Effector memory CD4-positive, alpha-beta T cell (primary cell): ENCODE measurements at places on chromosomes 1 and 21.
A peak's percentile ranks its signal among the peaks of the same experiment; 100 is the strongest.

- peak overlapping the region; percentile 39 for H3K27ac ChIP-seq
- H3K27me3 ChIP-seq: no peaks in the 10 kb centered on the region
- H3K4me3 ChIP-seq: no peak overlapping the region
- H3K36me3 ChIP-seq: no peaks in the 10 kb centered on the region
- peaks cover 31% of the 10 kb centered on the region for H3K4me1 ChIP-seq
These were observed 122.2 kb downstream of the CCDC185 start for GRCh38 chr1:223515421-223515820.

- no peak overlapping the region for H3K27ac ChIP-seq
- H3K4me1 ChIP-seq: no peaks in the 10 kb centered on the region
- no peaks in the 10 kb centered on the region for H3K36me3 ChIP-seq
- H3K27me3 ChIP-seq: no peaks in the 10 kb centered on the region
- no peak for DNase-seq
These were observed 19.0 kb upstream of the JUN start for GRCh38 chr1:58802640-58803399.

DNA sequence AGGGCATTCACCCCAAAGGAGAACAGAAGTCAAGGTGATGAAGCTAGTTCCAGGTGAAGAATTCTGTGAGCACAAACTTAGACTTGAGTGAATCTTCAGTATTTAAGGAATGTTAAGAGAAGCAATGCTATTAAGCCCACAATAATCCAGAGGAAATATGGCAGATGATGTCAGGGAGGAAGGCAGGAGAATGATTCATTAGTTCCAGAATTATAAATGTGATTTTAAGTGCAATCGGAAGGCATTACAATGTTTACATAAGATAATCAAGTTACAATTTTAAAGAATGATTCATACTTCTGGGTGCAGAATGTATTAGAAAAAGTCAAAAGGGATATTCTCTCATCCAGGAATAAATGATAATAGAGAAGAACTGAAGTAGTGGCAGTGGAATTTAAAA, 545.2 kb upstream of the BRINP3 start:
- H3K27ac ChIP-seq: no peak overlapping the region
- H3K4me1 ChIP-seq: no peaks in the 10 kb centered on the region
- H3K36me3 ChIP-seq: no peaks in the 10 kb centered on the region
- H3K4me3 ChIP-seq: no peak overlapping the region
- H3K27me3 ChIP-seq: no peaks in the 10 kb centered on the region

DNA sequence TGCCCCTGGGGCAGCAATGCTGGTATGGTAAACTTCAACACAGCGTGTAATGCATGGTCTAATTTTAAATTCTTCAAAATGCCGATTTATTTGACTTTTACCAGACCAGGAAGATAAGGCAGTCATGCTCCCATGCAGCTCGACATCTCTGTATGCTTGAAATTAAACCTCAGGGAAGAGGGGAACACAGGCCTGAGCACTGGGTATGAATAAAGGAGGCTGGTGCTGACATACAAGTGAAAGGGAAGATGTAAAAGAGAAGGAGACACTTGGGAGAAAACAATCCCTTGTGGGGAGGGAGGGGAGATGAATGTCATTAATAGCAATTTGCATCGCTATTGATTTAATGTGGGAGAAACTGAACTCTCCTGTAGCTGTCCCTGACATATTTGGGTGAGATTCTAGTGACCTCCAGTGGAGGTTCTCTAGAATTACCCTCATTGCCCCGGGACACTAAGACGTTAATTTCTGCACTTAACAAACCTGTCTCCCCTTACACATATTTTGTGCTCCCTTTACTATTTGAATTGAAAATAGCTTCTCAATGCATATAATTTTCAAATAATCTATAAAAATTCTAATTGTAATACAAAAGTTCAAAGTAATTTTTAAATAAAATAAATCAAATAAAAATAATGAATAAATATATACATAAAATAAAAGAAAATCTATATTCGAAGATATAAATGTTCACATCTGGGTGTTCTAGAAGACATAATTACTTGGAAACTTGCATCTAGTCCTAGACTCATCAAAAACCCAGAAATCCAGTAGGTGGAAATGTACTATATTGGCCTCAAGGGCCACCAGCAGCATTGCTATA, 283.1 kb downstream of the LMX1A start:
- no peak overlapping the region for H3K4me3 ChIP-seq
- no peaks in the 10 kb centered on the region for H3K4me1 ChIP-seq
- no peaks in the 10 kb centered on the region for H3K36me3 ChIP-seq
- H3K27me3 ChIP-seq: no peaks in the 10 kb centered on the region
- no peak overlapping the region for H3K27ac ChIP-seq
- DNase-seq: no peak

DNA sequence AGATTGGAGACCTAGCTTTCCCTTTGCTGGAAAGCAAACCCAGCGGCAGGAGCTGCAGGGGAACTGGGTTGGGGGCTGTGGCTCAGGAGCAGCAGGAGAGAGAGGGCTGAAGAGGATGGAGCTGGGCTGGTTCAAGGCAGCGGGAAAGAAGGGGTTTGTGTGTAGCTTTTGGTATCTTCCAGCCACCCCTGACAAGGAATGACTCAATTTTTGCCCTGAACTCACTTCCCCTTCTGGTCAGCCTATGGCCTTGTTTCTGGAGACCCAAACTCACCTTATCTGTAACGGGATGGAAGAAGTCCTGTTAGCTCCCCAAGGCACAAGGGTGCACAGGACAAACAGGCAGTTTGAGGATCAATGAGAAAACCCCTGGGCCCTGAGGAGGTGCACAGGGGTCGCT, 13.1 kb downstream of the C1orf115 start:
- H3K27me3 ChIP-seq: no peaks in the 10 kb centered on the region
- no peaks in the 10 kb centered on the region for H3K36me3 ChIP-seq
- H3K27ac ChIP-seq: no peak overlapping the region
- no peak overlapping the region for H3K4me3 ChIP-seq
- H3K4me1 ChIP-seq: no peaks in the 10 kb centered on the region
- DNase-seq: no peak

DNA sequence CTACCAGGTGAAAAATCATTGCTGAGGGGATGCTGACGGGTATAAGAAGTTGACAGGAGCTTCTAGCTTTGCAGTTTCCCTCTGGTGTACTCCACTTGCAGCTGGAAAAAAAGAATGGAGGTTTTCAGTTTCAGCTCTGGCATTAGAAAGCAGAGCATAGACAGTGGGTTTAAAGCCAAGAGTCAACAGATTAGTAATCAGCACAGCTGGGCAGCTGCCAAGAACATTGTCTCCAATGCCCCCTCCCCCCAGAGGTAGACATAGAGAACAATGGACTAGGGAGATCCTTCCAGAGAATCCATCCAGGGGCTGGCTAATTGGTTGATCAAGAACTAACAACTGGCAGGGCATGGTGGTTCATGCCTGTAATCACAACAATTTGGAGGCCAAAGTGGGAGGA, 10.1 kb upstream of the ZBTB8B start:
- no peak overlapping the region for H3K27ac ChIP-seq
- H3K4me1 ChIP-seq: no peaks in the 10 kb centered on the region
- DNase-seq: no peak
- H3K36me3 ChIP-seq: no peaks in the 10 kb centered on the region

DNA sequence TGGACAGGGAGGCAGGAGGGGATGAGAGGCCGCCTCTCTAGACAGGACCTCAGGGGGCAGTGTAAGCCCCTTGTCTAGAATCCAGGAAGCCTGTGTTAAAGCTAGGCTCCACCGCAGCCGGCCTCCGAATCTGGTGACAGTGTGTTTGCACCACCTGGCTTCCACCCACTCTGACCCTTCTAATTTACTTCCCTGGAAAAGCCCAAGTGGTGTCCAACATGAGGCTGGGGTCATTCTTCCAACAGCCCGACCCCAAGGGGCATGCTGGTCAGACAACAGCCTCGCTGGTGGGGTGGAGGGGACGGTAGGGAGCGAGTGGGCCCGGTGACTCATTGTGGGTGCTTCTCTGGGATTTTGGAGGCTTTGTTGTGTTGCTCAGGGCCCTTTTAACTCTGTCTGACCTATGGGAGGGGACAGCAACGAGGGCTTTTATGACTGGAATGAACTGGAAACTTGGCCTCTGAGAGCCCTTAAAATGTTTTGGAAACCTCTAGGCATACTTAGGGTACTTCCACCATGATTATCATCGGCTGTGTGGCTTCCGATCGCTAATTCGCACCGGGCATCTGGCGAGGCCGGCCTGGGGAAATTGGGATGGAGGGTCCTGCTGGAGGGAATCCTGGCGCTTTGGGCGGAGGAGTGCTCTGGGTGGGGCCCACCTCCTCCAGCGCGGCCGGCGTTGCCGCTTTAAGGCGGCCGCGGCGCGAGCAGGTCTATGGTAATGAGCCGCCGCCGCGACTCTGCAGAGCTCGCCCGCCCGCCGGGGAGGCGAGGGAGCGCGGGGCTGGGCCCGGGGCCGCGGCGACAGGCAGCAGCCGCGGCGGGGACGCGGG, at the start of gene CELSR2:
TSS of gene CELSR2 (plus strand) at position 743 of the 833 bp plus-strand sequence. CDS start 541 bp downstream, outside the sequence.
- H3K4me3 ChIP-seq: peak within 1 kb of the TSS; percentile 28
- H3K36me3 ChIP-seq: no peaks in the 10 kb centered on the region
- no peak within 1 kb of the TSS for H3K27ac ChIP-seq
- no peaks in the 10 kb centered on the region for H3K27me3 ChIP-seq
- peaks cover 4% of the 10 kb centered on the region for H3K4me1 ChIP-seq
- peak; percentile 35 for DNase-seq

GRCh38 chr1:218139761-218140160, 145.3 kb upstream of the RRP15 start:
- DNase-seq: no peak
- no peaks in the 10 kb centered on the region for H3K27me3 ChIP-seq
- H3K36me3 ChIP-seq: no peaks in the 10 kb centered on the region
- H3K27ac ChIP-seq: no peak overlapping the region
- no peaks in the 10 kb centered on the region for H3K4me1 ChIP-seq
- no peak overlapping the region for H3K4me3 ChIP-seq

GRCh38 chr1:55860798-55861519, 645.8 kb upstream of the USP24 start:
- H3K4me3 ChIP-seq: no peak overlapping the region
- no peaks in the 10 kb centered on the region for H3K27me3 ChIP-seq
- DNase-seq: no peak

- H3K27me3 ChIP-seq: no peaks in the 10 kb centered on the region
- H3K27ac ChIP-seq: peak overlapping the region; percentile 97
- H3K4me1 ChIP-seq: peaks cover 79% of the 10 kb centered on the region
- no peak for DNase-seq
- peak overlapping the region; percentile 46 for H3K4me3 ChIP-seq
- H3K36me3 ChIP-seq: no peaks in the 10 kb centered on the region
These were observed 15.1 kb downstream of the ABCG1 start for GRCh38 chr21:42234041-42234440.

- H3K27ac ChIP-seq: no peak overlapping the region
- no peak for DNase-seq
- H3K27me3 ChIP-seq: no peaks in the 10 kb centered on the region
- no peak overlapping the region for H3K4me3 ChIP-seq
These were observed 118.2 kb downstream of the MAGI3 start for GRCh38 chr1:113508364-113509164.

DNA sequence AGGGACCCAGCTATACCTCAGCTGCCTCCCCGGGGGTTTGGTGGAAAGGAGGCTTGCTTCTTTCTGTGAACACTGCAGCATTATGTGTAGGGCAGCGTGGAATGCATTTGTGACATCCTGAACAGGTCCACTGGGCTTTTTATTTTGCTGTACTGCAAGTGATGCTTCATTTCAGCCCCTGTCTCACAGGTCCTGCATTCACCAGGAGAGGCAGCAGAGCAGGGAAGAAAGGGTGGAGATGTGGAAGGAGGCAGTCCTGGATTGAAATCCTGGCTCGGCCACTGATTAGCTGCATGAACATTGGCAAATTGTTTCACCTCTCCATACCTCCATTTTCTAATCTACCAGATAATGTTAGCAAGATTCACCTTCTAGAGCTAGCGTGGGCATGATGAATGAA, 77.9 kb upstream of the ZBTB18 start:
- H3K4me3 ChIP-seq: no peak overlapping the region
- no peak overlapping the region for H3K27ac ChIP-seq
- DNase-seq: no peak

- no peaks in the 10 kb centered on the region for H3K4me1 ChIP-seq
- H3K27me3 ChIP-seq: no peaks in the 10 kb centered on the region
- H3K4me3 ChIP-seq: no peak overlapping the region
- no peak overlapping the region for H3K27ac ChIP-seq
- no peak for DNase-seq
These were observed 56.8 kb upstream of the HNRNPU start for GRCh38 chr1:244920911-244921761.

DNA sequence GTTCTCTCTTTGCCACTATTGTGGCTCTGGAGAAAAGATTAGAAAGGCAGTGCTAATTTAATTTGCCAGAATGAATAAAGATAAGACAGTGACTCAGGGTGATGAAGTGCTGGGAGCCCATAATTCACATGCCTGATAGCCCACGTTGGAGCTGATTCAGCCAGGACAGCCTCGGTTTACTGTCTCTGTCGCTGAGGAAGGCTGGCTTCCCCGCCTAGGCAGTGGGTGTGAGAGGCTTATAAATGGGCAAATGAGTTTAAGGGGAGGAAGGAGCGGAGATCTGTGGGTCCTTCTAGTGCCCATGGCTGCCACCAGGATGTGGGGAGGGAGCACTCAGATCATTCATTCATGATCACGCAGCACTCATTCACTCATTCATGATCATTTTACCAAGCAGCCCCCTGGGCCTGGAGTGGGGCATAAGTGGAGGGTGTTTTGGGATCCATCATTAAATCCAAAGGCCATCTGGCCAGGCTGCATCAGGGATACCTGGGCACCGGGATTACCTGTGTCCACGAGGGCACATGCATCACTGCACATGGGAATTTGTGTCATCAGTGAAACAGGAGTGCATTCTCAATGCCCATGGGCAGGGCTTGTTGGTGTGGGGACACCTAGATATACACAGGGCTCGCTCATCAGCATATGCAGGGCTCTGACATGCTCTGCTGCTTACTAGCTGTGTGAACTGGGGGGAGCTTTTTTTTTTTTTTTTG, 315.4 kb downstream of the MATN1 start:
- DNase-seq: no peak
- no peak overlapping the region for H3K27ac ChIP-seq
- H3K4me1 ChIP-seq: no peaks in the 10 kb centered on the region
- no peaks in the 10 kb centered on the region for H3K27me3 ChIP-seq

- no peak for DNase-seq
- no peaks in the 10 kb centered on the region for H3K27me3 ChIP-seq
- no peaks in the 10 kb centered on the region for H3K4me1 ChIP-seq
- no peak overlapping the region for H3K27ac ChIP-seq
- peaks cover 4% of the 10 kb centered on the region for H3K36me3 ChIP-seq
- H3K4me3 ChIP-seq: no peak overlapping the region
These were observed 324.8 kb downstream of the SMYD3 start for GRCh38 chr1:246182149-246182851.
